ENCODE measurements at places on chromosomes 2 and 18.

DNA sequence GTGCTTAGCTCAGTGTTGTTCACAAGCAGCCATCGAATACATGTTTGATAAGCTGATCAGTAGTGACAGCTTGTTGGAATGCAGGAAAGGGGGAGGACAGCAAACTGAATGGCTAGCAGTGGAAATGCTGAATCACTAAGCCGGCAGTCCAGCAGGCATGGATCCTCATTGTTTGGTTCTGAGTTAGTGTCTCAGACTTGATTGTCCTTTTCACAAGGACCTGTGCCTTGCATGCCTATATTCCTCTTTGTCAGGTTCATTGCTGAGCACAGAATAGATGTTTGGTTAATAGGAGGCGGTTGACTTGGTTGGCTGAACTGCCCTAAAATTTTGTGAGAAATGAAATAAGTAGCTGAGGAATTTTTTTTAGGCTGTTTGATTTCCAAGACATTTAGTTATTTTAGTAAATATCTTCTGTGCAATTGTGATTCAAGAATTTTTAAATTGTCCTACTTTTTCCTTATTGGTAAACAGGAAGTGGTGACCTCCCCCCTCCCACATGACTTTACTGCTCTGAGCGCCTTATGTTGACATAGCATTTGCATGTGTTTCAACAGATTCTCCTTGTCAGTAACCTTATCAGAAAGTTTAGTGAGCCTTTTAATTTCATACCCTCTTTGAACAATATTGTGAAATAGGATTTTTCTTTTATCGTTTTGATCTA is 21.4 kb upstream of the STON1 start:
- no peak for DNase-seq

GRCh38 chr2:99810225-99810624 is 320.4 kb upstream of the REV1 start:
- no peak for DNase-seq

DNA sequence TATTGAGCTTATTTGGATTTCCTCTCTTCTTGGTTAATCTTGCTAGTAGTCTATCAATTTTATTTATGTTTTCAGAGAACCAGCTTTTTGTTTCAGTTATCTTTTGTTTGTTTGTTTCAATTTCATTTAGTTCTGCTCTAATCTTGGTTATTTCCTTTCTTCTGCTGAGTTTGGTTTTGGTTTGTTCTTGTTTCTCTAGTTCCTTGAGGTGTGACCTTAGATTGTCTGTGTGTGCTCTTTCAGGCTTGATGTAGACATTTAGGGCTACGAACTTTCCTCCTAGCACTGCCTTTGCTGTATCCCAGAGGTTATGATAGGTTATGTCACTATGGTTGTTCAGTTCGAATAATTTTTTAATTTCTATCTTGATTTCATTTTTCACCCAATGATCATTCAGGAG is 141.6 kb downstream of the ZNF236 start:
- no peak for DNase-seq

- DNase-seq: no peak
These were observed 50.1 kb downstream of the SLC14A1 start for GRCh38 chr18:45774065-45774521.

DNA sequence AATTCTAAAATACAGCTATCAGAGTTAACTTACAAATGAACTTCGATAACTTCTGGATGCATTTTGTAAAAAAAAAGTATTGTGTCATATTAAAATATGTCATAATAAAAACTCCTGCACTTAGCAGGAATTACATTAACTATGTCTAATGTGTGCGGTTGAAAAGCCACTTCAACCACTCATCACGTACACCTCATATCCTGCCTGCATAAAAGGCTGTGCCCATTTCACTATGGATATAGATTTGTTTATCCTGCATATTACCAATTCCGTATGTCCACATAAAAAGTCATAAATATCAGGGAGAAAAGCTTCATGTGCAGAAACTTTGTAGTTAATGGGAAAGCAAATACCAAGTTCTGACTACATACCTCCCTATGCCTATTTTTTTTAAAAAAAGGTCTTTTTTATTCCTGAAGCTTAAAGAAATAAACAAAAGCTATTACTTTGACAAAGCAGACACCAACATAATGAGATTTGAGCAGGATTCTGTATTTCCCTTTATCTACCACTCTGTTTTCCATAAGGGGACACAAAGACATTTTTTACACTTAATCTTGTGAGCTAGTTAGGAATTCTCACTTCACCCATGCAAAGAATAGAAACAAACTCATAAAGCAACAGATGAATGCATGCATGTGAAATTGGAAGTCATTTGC is 96.1 kb downstream of the PPP1R1C start:
- DNase-seq: no peak
